ENCODE measurements at places on chromosomes 13 and 19.

GRCh38 chr13:22082030-22082429 lies 411.2 kb downstream of the FGF9 start:
- no peak for DNase-seq

GRCh38 chr13:35086667-35087066 lies 144.6 kb downstream of the NBEA start:
- peak; percentile 2 for DNase-seq

- no peak for DNase-seq
These were observed 12.8 kb downstream of the SMAD9 start for GRCh38 chr13:36907266-36907665.

- DNase-seq, result no peak
These were observed 217.5 kb downstream of the TEX29 start for GRCh38 chr13:111537843-111538499.
